ENCODE measurements at places on chromosomes 4 and X.

DNA sequence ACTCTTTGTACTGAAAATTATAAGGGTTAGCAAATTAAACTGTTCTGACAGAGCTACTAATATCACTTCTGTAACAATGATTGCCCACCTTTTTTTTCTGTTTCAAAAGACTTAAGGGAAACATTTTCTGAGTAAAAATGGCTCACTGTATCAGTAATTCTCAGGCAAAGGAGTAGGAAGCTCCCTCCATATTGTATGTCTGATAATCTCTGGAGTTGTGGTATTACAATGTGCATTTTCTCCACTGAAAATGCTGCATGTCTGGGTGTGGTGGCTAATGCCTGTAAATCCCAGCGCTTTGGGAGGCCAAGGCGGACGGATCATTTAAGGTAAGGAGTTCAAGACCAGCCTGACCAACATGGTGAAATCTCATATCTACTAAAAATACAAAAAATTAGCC is 4.4 kb upstream of the STAP1 start:
- no peak for DNase-seq

DNA sequence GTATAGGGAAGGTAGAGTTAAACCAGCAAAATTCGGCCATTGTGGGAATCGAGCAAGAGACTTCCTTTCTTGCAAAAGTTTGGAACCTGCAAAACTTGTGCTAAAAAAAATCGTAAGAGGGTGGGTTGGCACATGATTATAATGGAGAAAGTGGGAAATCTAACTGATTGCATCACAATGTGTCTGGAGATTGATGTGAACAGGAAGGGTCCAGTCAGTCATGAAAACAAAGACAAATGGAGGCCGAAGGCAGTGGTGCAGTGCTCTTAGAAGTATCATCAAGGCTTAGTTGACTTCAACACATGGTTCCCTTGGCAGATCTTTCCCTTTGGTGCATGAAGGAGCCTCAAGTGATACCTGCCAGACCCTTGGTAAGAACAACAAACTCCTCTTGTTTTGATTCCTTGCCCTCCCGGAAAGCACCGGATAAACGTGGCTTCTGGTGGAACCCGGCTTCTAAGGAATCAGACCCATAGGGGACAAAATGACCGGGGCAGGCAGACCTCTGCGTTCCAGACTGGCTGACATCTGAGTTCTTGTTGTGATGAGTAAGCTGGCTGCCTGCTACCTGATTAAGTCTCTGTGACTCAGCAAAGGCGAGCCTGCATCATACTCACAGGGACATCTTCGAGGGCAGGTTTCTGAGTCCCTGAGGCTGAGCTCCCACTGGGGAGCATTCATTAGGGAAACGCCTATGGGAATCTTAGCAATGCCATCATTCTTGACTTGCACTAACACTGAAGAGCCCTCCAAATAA is 87.7 kb upstream of the MAP3K15 start:
- DNase-seq: no peak

DNA sequence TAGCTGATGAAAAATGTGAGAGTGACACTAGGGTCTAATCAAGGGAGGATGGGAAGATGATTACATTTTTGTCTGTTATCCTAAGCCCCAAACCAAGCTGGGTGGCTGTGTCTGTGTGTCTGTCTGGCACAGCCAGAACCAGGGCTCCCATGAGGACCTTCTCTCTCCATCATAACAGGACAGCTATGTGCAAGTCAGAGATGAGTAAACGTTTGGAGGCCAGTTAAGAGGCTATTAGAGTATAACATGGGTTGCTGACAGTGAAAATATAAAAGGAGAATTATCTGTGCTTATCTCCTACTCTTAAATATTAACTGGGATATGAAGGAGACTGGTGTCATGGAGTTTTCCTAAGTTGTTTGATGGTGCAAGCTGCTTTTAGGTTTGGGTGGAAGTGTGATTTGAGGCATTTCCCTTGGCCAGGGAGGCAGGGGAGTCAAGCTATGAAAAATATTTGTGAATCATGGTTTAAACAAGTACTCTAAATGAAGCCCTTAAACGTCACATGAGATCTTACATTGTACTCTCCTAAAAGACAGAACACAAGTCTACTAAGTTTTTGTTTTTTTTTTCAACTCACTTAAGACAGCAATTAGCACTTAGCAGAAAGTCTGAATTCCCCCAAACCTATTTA is 156.2 kb downstream of the ENOX2 start:
- DNase-seq: no peak

DNA sequence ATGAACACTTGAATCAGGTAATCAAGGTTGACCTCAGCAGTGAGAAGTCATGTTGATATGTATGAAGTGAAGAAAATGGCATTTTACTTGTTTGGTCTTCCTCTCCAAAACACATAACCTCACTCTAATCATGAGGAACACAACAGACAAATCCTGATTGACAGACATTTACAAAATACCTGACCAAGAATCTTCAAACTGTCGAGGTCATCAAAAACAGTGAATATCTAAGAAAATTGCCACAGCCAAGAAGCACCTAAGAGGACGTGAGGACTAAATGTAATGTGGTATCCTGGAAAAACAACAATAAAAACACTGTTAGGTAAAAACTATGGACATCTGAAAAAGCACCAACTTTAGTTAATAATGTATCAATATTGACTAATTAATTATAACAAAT is 129.5 kb upstream of the MAGEB18 start:
- DNase-seq: no peak

GRCh38 chrX:80917919-80918318 is 108.2 kb upstream of the BRWD3 start:
- DNase-seq: no peak

- DNase-seq: no peak
These were observed 10.9 kb upstream of the FGF16 start for GRCh38 chrX:77436271-77436670.

GRCh38 chrX:153491351-153491914 is 3.3 kb upstream of the BGN start:
- DNase-seq: no peak

GRCh38 chrX:40154250-40154852 is 56.6 kb upstream of the BCOR start:
- DNase-seq: no peak

DNA sequence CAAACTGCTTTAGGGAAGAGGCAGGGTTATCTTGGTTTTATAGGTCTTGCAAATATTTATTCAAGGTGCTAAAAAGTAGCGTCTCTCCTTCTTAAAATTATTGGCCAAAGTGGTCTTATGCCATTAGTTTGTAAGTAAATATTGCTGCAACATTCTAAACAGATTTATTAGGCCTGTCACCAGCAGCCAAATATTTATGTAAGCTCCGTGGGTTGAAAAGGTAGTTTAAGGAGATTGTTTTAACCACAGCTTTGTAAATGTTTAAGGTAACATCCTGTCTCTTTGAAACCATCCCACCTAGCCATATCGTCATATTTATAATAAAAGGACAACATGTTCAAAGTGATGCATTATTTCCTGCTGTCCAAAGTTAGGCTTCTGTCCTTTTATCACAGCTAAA is 210.1 kb upstream of the LNX1 start:
- no peak for DNase-seq

- no peak for DNase-seq
These were observed 54.6 kb downstream of the GAB1 start for GRCh38 chr4:143391261-143391660.

Data from glomerular endothelial cell (primary cell).